ENCODE measurements at places on chromosomes 7 and 10.
A peak's percentile ranks its signal among the peaks of the same experiment; 100 is the strongest.

DNA sequence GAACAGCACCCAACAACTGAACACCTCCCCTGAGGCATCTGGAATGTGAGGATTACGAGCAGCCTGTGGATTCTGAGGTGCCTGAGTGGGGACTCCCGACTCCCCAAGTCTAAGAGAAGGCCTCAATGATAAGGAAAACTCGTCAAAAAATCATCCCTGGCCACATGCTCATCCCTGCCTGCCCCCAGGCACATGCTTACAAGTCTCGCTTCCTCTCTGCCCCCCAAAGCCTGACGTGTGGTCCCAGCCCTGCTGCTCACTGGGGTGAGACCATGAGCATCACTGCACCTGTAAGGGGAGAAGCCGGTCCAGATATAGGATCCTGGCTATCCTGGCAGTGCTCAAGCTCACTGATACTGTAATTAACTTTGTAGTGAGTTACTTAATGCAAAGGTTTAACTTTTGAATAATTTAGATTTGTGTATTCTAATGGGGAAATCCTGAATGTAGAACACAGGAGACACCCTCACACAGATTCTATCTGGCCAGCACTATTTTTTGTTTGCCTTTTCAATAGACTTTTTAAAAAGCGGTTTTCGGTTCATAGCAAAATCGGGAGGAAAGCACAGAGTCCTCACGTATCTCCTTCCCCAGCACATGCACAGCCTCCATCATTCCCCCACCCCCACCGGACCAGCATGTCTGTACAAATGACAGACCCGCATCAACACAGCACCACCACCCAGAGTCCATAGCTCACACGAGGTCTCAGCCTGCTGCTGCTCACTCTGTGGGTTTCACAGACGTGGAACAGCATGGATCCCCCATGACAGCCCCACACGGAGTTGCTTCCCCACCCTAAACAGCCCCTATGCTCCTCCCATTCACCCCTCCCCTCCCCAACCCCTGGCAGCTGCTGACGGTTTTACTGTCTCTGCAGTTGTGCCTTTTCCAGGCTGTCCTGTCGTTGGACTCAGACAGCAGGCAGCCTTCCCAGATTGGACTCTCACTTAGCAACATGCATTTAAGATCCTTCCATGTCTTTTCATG is 167.9 kb downstream of the DIP2C start:
- no peak for DNase-seq

GRCh38 chr7:32036557-32036956 is 33.6 kb downstream of the PDE1C start:
- no peak for DNase-seq

- DNase-seq = peak; percentile 38
These were observed 59.0 kb downstream of the YKT6 start for GRCh38 chr7:44259547-44260457.

DNA sequence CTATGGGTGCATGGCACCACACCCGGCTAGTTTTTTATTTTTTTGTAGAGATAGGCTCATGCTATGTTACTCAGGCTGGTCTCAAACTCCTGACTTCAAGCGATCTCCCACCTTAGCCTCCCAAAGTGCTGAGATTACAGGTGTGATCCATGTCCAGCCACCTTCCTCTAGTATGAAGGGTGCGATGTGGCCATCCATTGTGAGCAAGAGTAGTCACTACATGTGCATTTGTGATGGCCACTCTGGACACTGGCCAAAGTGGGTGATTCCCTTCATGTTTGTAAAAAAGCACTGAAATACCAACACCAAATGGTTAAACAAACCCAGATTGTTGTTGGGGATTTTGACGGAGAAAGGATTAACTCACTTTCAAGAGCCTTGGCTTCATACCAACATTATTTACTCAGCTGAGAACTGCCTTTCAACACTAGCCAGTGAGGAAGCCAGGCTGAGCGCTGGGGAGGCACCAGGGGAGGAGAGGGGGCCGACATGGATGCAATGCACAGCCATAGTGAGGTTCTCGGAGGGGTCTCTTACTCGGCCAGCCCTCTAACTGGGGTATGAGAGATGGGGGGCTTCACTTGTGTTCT is 198.1 kb upstream of the LYZL2 start:
- DNase-seq = no peak

GRCh38 chr10:133448120-133448519 is 5.6 kb upstream of the SCART1 start:
- no peak for DNase-seq

- no peak for DNase-seq
These were observed 40.5 kb upstream of the PPP2R2D start for GRCh38 chr10:131860311-131860710.

DNA sequence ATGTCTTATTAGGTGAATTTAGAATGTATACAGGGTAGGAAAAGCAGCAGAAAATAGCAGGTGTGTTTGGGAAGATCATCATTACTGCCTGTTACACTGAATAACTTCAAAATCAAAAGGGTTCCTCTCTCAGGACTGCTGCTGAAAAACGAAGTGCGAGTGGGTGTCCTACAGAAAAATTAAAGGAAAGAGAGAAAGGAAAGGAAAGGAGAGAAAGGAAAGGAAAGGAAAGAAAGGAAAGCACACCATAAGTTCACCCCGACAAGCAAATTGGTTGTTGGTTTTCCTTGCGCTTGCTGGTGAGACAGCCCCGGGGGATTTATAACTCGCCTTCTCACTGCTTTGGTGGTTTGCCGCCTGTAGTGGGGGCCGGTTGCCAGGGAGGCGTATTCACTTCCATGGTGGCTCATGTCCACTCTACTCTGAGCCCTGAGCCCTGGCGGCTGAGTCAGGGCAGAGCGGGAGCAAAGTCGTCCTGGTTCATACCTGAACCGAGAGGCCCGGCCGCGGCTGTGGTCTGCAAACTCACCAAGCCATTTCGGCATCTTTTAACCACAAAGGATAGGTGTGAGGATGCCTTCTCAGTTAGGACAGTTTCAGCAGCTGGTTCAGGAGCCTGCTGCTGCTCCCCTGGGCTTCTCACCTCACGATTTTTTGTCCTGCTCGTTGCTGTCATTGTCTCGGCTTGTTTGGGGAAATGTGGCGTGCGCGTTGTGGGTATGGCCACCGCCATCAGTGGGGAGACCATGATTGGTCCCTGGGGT is 26.1 kb downstream of the INPP5A start:
- DNase-seq = no peak

- DNase-seq = no peak
These were observed 639.0 kb downstream of the AUTS2 start for GRCh38 chr7:70237256-70237655.

DNA sequence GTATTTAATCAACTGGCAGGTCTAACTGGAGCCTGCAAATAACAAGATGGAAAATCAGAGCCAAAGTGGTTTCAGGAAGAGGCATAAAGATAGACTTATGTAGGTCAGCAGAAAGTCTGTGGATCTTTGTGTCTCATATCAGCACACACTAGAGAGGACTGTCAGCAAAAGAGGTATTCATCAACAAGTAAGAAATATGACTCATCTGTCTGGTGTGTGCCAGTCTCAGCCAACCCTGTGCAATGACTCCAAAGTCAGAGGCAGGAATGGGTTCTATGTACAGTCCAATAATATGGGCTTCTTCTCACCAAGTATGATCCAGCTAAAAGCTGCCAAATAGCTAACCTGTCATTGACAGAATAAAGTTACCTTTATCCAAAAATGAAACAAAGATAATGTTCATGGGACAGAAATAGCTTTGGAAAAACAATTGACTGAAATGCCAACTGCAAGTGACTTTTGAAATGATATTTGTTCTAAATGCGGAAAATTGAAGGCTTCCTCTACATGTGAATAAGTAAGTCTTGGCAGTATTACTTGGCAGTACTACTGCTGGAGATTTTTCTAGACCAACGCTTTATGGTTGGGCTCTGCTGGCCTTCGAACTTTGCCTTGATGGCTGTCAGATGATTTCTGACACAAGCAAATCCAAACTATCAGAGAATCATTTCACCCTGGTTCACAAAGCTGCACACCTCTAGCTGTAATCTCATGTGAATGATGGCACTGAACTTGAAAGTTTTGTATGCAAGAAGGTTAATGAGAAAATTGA is 272.3 kb upstream of the SEMA3C start:
- no peak for DNase-seq

DNA sequence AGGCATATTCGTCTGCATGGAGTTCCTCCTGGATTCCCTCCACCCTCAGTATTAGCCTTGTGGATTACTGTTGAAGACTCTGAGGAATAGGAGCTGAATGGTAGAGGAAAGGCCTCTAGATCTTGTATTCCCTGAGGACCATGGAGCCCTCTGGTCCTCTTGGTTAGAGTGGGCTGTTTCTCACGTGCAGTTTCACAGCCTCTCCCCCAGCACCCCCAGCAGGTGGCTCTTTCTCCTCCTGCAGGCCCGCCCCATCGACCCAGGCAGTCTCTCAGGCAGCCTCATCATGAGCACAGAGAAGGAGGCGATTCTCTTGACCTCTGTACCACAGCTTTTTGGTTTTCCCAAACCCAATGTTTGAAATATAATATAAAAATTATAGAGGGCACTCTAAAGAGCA is 102.0 kb downstream of the WNT2 start:
- DNase-seq = no peak

GRCh38 chr7:35536396-35536826 is 158.5 kb downstream of the HERPUD2 start:
- no peak for DNase-seq

DNA sequence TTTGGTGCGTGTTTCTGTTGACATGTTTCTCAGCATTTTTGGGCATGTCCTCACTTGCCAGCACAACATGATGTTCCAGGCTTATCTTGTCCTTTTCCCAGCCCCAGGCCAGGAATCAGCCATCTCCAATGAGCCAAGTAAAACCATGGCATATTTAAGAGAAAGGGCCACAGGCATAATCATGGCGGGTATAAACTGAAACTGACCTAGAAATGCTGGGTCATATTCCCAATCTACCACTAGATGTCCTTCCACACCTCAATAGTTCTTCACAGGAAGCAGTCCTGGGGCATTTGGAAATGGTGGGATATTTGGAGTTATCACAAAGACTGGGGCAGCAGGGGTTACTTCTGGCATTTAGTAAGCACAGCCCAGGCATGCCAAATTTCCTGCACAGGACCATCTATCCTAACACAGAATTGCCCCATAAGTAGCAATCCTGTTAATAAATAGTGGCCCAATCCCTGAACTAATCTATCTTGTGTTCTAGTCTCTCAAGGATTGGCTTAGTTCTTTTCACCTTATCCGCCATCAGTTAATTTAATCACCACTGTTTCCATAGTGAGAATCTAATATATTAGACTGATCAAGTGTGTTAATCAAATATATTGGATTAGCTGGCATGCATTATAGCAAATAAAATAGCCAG is 101.6 kb downstream of the NPSR1 start:
- no peak for DNase-seq

DNA sequence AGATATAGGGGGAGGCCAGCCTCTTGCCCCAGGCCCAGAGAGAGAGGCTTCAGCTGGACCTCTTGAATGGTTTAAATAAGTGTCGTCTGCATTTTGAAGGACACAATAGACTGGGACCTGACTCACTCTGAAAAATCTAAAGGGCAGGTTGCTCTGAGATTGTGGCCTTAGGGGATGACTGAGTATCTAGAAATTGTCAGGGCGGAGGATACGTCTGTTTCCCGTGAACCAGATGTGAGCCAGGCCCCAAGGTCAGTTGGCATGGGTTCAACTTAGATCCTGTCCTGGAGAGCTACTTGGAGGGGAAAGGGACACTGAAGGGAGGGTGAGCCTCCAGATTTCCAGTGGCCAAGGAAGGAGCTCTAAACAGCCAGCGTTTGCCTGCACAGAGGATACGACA is 110.2 kb downstream of the CHN2 start:
- DNase-seq = no peak

- no peak for DNase-seq
These were observed 401.5 kb downstream of the REEP3 start for GRCh38 chr10:63922468-63923284.

DNA sequence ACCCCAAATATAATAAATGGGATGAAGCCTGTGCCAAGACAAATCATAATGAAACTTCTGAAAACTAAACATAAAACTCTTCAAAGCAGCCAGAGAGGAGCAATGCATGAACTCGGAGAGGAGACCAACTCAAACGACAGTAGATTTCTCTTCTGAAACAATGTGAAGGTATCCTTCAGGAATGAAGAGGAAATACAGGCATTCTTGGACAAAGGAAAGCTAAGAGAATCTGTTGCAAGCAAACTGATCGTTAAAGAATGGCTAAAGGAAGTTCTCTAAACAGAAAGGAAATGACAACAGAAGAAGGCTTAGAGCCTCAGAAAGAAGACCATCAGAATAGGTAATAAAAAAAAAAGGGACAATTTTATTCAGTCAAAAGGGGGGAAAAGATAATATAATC is 6.6 kb downstream of the GNA12 start:
- DNase-seq = no peak

DNA sequence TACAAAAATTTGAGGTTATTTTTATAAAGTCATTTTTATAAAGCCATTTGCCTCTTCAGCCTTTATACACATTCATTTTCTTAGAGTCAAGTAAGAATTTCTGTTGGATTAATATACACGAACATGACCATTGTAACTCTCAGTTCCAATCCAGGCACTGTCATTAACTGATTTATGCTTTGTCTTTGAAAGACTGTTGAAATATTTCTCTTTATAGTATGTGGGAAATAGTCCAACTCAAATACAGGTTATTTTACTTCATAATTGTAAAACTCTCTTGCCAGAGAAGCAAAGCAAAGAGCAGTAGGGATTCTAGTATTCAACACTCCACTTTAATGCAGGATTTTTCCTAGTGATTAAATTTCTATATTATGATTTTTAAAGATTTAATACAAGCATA is 36.5 kb upstream of the PAPSS2 start:
- no peak for DNase-seq

GRCh38 chr10:107733328-107734130 is 569.0 kb upstream of the SORCS1 start:
- DNase-seq = no peak

DNA sequence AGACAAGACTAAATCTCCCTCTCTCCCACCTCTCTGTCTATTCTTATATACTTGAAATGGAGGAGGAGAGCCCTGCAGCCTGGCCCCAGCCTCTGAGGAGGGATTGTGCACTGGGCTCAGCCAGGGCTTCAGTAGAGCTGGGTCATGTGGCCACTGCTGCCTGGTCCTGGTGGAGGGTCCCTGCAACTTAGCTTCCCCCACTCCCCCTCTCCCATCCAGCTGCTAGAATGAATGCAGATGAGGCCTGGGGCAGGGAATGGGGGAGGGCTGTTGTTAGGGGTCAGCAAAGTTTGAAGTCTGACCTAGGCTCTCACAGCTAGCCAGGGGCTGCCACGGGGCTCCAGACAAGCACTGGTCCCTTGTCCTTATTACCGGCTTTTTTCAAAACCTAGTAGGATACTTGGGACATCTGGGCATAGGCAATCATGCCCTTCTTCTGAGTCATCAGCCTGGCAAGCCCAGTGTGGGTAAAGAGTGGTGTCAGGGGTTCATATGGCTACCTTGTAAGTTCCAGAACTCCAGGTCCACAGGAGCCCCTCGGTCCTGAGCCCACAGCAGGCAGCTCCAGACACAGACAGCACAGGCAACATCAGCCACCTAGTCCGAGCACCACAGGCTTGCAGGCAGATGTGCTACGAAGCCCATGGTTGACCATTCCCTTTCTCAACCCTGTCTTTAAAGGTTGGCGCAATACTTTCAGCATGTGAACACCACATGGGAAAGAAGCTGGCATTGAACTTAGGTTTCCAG is 12.8 kb upstream of the CXCL12 start:
- no peak for DNase-seq

- no peak for DNase-seq
These were observed 158.2 kb downstream of the VWC2 start for GRCh38 chr7:49931627-49932026.

Data from colonic mucosa (tissue), 4 donors.